GM12878 (cell line): ENCODE measurements at places on chromosomes 2 and 18. TPM values are rescaled to one million over a fixed set of nuclear protein-coding genes. Genes with fewer than 3 reads are reported as not detected.

GRCh38 chr2:88066543-88066942, 1.1 kb upstream of the SMYD1 start:
- no peak overlapping the region for H3K4me3 ChIP-seq

DNA sequence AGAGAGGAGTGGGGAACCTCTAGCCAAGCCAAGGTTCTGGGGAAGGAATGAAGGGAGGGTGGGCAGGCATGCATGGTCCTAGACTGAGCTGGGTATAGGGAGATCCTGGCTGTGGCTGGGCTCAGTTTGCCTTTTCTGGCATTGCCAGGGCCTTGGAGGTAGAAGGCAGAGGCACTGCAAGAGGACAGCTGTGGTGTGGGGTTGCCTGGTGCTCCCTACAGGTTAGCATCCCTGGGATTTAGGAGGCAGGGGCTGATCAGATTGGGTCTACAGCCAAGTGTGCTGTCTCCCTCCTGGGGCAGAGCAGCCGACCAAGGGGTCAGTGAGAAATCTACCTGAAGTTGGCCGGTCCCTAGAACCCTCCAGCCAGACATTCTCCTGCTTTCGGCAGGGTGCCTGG, 15.9 kb downstream of the ABCG8 start:
- no peak for DNase-seq
- no peaks in the 10 kb centered on the region for H3K27me3 ChIP-seq
- H3K27ac ChIP-seq: no peak overlapping the region
- H3K4me1 ChIP-seq: no peaks in the 10 kb centered on the region
- no peak overlapping the region for H3K4me3 ChIP-seq

- DNase-seq: no peak
- peaks cover 9% of the 10 kb centered on the region for H3K36me3 ChIP-seq
- no peak overlapping the region for H3K4me3 ChIP-seq
- H3K27ac ChIP-seq: no peak overlapping the region
- no peaks in the 10 kb centered on the region for H3K27me3 ChIP-seq
Observed at GRCh38 chr2:216429428-216429827, 17.1 kb downstream of the SMARCAL1 start.

- H3K36me3 ChIP-seq: no peaks in the 10 kb centered on the region
- DNase-seq: no peak
- no peak overlapping the region for H3K27ac ChIP-seq
- no peak overlapping the region for H3K4me3 ChIP-seq
Observed at GRCh38 chr2:128568106-128568505, 249.4 kb upstream of the HS6ST1 start.

GRCh38 chr18:59502274-59503175, 143.5 kb upstream of the LMAN1 start:
- 0 out of 2 replicates have a peak, but pooled peaks cover 2% of the 10 kb centered on the region for H3K27me3 ChIP-seq
- DNase-seq: no peak
- H3K27ac ChIP-seq: no peak overlapping the region
- no peak overlapping the region for H3K4me3 ChIP-seq
- no peaks in the 10 kb centered on the region for H3K36me3 ChIP-seq
- no peaks in the 10 kb centered on the region for H3K4me1 ChIP-seq

SPP2 gene
- 0.37 TPM in 1 of 2 replicates, not detected in the other for total RNA-seq

FOXD4L1 gene
- total RNA-seq: 0.16 TPM in 1 of 2 replicates, not detected in the other

DNA sequence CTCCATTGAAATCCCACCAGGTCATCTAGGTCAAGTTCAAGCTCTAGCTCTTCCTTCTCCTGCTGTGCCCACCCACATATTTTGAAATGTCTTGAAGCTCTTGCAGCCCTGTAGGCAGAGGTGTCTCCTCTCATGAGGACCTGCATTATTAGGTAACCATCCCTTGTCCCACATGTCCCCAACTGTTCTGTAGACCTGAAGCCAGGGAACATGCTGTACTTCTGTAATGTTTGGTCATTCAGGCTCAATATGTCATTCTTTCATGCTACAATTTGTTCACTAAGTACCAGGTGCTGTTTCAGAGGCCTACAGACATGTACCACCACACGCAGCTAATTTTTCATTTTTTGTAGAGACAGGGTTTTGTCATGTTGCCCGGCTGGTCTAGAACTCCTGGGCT, 22.2 kb downstream of the SLC3A1 start:
- no peak overlapping the region for H3K27ac ChIP-seq
- H3K4me1 ChIP-seq: no peaks in the 10 kb centered on the region
- H3K27me3 ChIP-seq: no peaks in the 10 kb centered on the region; the same call in 1 of the 2 replicates
- no peak overlapping the region for H3K4me3 ChIP-seq

- no peak overlapping the region for H3K27ac ChIP-seq
- no peaks in the 10 kb centered on the region for H3K27me3 ChIP-seq
- DNase-seq: no peak
- no peak overlapping the region for H3K4me3 ChIP-seq
- no peaks in the 10 kb centered on the region for H3K36me3 ChIP-seq
Observed at GRCh38 chr2:109434351-109434750, 179.4 kb downstream of the SEPTIN10 start.

KCNG2 gene
- total RNA-seq: not detected in 2 replicates

DNA sequence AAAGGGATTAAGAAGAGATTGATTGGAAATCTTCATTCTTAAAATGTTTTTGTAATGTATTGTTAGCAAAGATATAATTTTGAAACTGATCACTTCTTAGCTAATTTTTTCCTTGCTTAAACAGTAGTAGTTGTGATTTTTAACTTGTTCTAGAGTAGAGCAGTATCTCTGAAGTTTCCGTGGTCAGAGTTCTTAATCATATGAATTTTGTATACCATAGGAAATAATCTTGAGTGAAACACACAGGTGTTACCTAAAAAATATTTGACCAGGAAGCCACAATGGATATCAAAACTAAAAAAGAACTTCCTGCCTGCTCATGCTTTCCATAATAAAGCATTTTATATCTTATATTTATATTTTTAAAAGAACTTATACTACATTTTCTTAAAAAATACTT, 907.1 kb downstream of the ERBB4 start:
- H3K4me3 ChIP-seq: no peak overlapping the region
- H3K27ac ChIP-seq: no peak overlapping the region
- no peaks in the 10 kb centered on the region for H3K27me3 ChIP-seq
- H3K4me1 ChIP-seq: no peaks in the 10 kb centered on the region
- no peaks in the 10 kb centered on the region for H3K36me3 ChIP-seq

GRCh38 chr2:29425866-29426265, 310.7 kb downstream of the CLIP4 start:
- H3K4me1 ChIP-seq: no peaks in the 10 kb centered on the region
- H3K4me3 ChIP-seq: no peak overlapping the region
- H3K27me3 ChIP-seq: peaks cover 2% of the 10 kb centered on the region
- no peak for DNase-seq
- H3K27ac ChIP-seq: no peak overlapping the region

DSG1 gene
- total RNA-seq: 2.8 and 3.9 TPM in 2 replicates

DNA sequence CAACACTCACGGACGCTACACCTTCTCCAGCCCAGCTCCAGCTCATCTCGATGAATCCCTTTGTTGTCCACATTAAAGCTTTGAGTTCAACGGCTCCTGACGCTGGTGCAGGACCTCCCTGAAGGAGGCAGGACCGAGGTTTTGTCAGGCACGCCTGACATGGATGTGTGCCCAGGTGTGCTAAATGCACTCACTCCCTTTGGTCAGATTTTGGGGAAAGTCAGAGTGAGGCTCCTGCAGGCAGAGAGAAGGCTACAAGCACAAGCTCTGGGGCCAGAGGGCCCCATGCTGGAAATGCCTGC, 78.6 kb downstream of the NDUFA10 start:
- H3K36me3 ChIP-seq: no peaks in the 10 kb centered on the region; the same call in none of the 2 replicates
- H3K27ac ChIP-seq: no peak overlapping the region
- no peak overlapping the region for H3K4me3 ChIP-seq
- DNase-seq: no peak
- no peaks in the 10 kb centered on the region; the same call in 1 of the 2 replicates for H3K4me1 ChIP-seq

DNA sequence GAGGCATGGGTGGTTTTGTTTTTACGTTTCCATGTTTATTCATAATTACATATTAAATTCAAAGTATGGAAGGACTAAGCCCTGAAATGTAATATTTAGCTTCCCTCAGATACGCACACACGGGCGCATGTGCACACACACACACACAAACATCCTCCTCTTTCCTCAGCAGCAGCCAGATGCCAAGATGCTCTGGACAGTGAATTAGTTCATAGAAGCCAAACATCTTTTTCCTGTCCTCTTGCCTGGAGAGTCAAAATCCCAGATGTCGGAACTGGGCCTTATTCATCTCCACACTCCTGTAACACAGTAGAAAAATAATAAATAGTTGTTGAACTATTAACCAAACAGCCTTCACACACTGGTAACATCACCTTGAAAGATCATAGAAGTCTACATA, 273.1 kb downstream of the SP3 start:
- no peaks in the 10 kb centered on the region for H3K4me1 ChIP-seq
- H3K36me3 ChIP-seq: no peaks in the 10 kb centered on the region
- H3K27me3 ChIP-seq: no peaks in the 10 kb centered on the region
- no peak overlapping the region for H3K27ac ChIP-seq

DNA sequence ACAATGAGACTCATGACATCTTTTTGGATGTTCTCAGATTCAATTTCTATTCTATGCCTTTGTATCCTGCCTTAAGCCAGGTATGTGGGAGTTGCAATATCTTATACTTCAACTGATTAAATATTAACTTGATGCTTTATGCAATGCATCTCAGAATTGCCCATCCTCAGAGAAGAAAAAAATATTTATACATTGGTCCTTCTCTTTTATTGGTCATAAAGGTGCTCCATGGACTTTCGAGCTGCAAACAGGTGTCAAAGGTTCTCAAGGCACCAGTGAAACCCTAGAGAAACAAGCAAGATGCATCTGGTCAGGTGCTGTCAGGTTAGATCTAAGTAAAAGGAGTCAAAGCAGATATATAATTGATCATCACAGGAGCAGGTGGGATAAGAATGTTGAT, 690.5 kb downstream of the PLCL1 start:
- H3K27me3 ChIP-seq: no peaks in the 10 kb centered on the region
- H3K4me1 ChIP-seq: no peaks in the 10 kb centered on the region
- no peak overlapping the region for H3K27ac ChIP-seq
- no peak overlapping the region for H3K4me3 ChIP-seq

NT5C1B gene
- not detected in 2 replicates for total RNA-seq

EHBP1 gene
- total RNA-seq: 22.4 and 25.1 TPM in 2 replicates

DNA sequence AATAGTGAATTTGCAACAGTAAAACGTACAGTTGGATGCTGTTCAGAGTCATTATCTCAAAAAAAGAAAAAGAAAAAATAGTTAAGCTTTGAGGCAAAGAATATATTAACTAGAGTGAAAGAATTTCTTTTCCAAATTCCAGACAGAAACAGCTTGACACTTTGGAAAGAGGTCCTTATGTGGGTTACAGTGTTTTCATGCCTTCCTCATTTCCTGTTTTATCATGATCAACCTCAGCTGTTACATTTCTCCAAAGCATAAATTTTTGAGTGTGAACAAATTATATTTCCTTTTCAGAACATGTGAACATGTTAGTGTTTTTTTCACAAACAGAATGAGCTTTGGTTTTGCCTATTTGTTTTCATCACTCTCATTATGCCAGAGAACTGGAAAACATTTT, 13.6 kb downstream of the FRZB start:
- no peak for DNase-seq
- no peaks in the 10 kb centered on the region for H3K4me1 ChIP-seq
- no peak overlapping the region for H3K27ac ChIP-seq
- H3K27me3 ChIP-seq: no peaks in the 10 kb centered on the region

SP140 gene
- total RNA-seq: 106 and 113 TPM in 2 replicates

REG3A gene
- 0.62 TPM in 1 of 2 replicates, not detected in the other for total RNA-seq

RSAD2 gene
- 0.87 and 1.2 TPM in 2 replicates for total RNA-seq

ADD2 gene
- total RNA-seq: 0.08 and 0.19 TPM in 2 replicates

DNA sequence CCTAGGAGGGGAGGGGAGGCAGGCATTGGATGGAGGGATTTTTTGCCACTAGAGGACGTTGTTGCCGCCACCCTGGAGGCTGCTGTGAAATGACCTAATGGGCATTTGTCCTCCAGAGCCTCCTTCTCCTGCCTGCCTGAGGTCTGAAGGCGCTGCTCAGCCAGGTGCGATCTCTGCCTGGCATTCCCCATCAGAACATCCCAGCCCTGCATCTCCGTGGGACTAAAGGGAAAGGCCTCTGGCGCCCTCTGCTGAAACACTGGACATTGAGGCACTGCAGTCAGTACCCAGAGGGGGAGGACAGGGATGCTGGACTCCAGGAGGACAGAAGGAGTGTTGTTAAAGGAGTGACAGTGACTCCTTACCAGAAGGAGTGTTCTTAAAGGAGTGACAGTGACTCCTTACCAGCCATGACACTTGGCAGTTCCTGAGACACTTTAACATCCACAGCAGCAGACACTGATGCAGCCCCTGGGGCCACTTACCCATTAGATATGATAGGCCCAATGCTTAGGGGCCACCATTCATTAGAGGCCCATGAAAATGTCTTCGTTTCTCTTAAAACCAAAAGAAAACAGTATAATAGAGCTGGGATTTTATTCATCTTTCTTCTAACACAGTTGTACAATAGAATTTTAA, 17.0 kb downstream of the THNSL2 start:
- H3K27ac ChIP-seq: no peak overlapping the region
- no peaks in the 10 kb centered on the region for H3K36me3 ChIP-seq
- no peaks in the 10 kb centered on the region for H3K27me3 ChIP-seq
- H3K4me3 ChIP-seq: no peak overlapping the region
- H3K4me1 ChIP-seq: no peaks in the 10 kb centered on the region

DNA sequence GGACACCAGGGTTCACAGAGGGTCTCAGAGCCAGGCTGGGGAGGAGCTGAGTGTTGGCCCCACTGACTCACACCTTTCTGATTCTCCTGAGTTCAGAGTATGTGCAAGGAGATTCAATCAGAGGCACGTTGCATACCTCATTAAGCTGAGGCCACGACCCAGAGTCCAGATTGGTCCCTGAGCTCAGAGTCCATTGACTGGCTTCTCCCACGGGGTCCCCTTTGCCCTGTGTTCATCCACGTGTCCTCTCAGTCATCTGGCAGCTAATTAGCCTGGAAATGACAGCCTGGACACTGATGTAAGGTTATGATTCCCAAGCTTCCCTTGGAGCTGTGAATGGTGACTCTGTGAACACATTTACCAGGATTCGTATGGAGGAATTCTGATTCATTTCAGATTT, 267.2 kb downstream of the SH3BP4 start:
- H3K36me3 ChIP-seq: no peaks in the 10 kb centered on the region
- H3K4me3 ChIP-seq: no peak overlapping the region
- no peak for DNase-seq
- H3K27me3 ChIP-seq: no peaks in the 10 kb centered on the region
